ENCODE measurements at places on chromosomes 7 and 10.

DNA sequence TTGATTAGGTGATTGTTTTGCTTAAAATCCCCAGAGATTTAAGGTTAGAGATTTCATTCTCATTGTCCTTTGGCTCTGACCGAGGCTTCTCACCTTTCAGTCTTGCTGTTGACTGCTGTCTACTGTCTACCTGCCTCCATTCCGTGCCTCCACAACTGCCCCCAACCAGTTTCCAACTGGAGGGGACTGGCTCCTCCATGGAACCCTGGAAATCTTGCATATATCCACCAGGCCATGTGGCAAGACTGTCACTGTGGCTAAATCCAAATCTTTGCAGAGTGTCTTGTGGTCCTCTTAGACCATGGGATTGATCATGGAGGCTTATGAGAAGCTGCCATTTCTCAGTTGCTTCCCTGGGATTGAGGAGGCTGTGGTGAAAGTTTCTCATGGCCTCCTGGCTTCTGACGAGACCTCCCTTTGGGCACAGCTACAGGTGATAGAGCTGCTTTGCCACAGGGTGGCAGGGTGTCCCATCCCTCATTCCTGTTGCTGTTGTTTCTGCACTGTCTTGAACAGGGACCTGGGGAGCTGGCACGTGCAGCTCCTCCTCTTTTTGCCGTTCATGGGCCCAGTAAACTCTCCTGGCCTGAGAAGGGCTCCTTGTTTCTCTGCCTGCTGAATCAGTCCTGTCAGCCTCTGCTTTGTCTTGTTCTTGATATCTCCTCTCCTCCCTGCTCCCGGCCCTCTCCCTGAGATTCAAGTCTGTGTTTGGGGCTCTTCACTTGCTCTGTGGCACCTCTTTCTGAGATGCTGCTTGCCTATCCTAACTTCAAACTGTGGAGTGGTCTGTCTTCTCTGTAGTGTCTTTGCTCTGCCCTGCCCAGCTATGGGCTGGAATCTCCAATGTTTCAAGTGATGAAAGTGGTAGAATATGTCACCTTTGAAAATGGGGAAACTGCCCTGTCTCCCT is 63.6 kb upstream of the IGFBP3 start:
- no peak for DNase-seq

DNA sequence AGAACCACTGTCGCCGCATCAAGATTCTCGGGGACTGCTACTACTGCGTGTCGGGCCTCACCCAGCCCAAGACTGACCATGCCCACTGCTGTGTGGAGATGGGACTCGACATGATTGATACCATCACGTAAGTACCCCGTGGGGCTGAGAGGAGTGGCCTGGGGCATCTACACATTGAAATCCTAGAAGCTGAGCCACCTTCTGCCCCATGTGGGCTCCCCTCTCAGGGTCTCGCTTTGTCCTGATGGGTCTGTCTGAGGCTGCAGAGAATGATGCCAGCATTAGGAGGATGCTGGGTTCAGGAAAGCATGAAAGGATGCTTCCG is 74.5 kb downstream of the ADCY1 start:
- no peak for DNase-seq

GRCh38 chr7:20786421-20786778 is 286 bp downstream of the SP8 start:
- DNase-seq = no peak

DNA sequence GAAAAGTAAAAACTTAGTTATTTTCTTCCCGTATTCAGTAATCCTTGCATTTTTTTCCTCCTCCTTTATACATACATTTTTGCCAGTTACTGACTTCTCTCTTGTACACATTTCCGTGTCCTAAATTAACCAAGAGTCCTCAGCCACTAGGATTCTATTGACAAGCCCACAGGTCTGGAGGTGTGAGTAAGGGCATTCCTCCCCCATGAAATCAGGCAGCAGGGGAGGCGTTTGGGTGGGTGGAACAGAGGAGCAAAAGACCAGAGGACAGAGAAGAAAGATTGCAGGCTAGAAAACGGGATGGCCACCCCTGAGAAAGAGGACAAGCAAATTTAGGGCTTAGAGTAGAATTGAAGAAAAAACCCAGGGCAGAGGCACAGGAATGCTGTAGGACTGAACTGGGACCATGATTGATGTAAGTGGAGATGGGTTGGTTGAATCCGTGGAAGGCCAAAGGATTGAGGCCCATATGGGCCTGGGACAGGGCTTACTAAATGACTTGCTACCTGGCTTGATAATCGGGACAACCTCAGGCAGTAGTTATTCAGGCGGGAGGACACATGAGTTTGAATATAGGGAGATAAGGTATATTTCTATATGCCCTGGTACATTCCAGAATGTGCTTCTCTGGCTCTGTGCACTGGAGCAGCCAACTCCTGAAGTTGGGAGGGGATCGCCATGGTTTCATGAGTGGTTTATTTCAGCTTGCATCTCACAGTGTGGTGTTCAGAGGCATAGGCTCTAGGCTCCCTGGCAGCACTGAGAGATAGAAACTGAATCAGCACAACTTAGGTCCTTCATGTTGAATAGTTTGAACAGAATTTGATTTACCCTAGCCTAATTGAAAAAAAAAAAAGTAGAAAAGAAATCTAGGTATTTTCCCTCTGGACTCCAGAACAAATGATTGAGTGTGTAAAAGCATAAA is 28.0 kb downstream of the IKZF1 start:
- no peak for DNase-seq

DNA sequence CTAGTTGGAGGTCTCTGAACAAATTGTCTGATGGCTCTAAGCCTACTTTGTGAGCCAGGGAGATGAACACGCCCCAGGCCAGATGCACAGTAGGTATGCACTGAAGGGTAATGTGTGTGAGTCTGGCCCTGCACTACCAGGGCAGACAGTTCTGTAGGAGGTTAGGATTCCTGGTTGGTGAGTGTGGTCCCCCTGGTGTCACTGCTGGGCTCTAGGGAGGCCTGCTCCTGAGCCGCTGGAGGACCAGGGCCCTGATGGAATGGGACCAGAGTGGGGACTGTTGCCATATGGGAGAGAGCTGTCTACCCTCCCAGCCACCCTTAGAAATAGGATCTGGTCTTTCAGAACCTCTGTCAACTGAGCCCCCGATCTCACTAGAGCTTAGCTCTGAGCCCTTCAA is 42.0 kb downstream of the CDH23 start:
- no peak for DNase-seq

GRCh38 chr7:154871507-154871906 is 131.4 kb downstream of the PAXIP1 start:
- DNase-seq = no peak

DNA sequence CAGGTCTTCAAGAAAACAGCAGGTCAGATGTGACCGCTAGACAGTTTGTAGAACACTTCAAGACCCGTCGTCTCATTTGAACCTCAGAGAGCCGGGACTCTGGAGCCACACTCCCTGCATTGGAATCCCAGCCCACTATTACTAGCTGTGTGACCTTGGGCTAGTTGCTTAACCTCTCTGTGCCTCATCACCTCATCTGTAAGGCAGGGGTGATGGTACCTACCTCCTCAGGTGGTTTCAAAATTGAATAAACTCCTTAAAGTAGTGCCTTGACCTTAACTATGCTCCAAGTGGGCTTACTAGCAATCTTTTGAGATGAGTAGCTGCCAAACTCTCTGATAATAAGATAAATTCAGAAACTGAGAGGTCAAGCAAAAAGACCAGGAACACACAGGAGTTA is 43.8 kb downstream of the OGDH start:
- DNase-seq = no peak

GRCh38 chr7:112122798-112123197 is 83.4 kb downstream of the DOCK4 start:
- DNase-seq = no peak

- DNase-seq = no peak
Observed at GRCh38 chr10:71667387-71667752, 52.2 kb downstream of the C10orf105 start.

- no peak for DNase-seq
Observed at GRCh38 chr7:66355756-66356155, 150.6 kb downstream of the TPST1 start.

GRCh38 chr10:125548356-125548755 is 134.6 kb downstream of the TEX36 start:
- DNase-seq = no peak

DNA sequence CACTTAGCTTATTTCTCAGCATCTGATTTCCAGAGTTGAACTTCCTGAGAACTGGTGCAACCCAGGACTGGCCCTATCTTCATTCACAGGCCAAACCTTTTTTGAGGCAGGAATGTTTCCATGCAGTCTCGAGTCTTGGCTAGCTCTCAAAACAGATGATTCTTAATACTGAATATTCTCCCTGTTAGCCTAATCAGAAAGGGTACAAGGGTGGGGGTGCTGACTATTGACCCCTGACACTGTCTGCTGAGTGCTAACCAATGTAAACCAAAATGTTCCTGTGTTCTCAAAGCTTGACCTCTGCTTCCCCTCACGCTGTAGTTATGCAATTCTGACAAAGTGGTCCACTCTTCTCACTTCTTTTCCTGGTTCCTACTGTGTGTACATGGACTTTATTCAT is 25.3 kb downstream of the VWDE start:
- DNase-seq = no peak

GRCh38 chr10:89248-89647 is 40.2 kb upstream of the TUBB8 start:
- DNase-seq = no peak

DNA sequence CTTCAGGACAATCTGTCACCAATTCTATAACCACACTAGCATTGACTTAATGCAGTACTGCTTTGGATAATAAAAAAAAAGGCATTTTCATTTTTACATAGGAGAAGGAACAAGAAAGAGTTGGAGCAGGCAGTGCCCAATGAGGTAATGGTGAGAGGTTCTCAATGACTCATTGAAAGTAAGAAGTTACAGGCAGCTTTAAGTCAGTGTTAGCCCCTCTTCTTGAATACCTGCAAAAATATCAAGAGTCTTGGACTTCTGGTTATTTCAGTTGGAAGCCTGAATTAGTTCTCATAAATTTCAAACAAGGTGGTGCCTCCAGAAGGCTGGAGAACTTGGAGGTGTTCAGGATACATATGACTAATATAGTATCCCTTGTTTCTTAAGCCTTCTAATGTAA is 422.5 kb downstream of the HTR7 start:
- DNase-seq = no peak

DNA sequence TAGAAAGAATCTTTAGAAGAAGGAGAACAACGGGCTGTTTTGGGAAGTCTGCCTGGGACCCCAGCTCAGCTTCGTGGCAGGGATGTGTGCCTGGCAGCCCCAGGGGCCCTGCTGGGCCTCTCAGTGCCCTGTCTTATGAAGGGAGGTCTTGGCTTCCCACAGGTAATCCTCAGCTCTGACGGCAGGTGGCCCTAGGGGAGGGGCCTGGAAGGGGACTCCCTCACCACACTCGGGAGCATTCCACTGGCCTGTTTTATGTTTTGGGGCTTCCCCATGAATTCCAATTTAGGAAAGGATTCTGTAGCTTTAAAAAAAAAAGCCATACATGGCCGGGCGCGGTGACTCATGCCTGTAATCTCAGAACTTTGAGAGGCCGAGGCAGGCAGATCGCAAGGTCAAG is 3.0 kb upstream of the DMBT1 start:
- DNase-seq = no peak

- DNase-seq = no peak
Observed at GRCh38 chr7:29487424-29487823, 76.2 kb upstream of the PRR15 start.

DNA sequence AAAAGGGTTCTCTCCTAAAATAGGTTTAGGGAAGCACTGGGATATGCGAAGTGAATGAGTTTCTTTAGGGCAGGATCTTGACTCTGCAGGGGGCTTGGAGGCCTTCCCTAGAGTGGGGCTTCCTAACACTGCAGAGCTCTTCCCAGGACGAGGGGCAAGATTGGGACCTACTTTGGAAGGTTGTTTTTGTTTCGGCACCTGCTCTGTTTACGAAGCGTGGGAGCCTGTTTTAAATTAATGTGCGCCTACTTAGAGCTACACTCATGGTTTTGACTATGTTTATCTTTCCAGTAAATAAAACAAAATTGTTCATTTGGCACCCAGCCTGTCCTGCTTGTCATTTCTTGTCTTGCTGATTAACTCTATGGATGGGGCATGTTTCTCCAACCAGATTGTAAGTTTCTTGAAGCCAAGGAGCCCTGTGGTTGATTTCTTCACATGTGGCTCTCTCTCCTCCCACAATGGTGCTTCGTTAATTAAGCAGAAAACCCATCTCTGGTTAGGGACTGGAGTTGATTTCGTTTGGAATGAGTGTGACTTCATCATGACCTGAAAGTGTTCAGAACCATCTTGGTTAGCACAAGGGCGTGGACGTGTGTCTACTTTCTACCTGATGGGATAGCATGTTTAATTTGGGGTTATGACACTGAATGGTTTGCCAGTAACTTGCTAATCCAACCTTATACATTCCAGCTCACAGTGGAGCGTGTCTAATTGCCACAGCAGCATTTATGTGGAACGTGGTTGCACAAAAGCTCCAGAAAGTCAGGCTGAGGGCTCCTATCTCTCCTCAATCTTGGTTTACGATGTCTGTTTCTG is 98.1 kb downstream of the TCF7L2 start:
- no peak for DNase-seq

GRCh38 chr7:1091644-1092027 is 3.7 kb downstream of the GPER1 start:
- DNase-seq = no peak

- no peak for DNase-seq
Observed at GRCh38 chr7:154577141-154577873, 425.6 kb downstream of the PAXIP1 start.

DNA sequence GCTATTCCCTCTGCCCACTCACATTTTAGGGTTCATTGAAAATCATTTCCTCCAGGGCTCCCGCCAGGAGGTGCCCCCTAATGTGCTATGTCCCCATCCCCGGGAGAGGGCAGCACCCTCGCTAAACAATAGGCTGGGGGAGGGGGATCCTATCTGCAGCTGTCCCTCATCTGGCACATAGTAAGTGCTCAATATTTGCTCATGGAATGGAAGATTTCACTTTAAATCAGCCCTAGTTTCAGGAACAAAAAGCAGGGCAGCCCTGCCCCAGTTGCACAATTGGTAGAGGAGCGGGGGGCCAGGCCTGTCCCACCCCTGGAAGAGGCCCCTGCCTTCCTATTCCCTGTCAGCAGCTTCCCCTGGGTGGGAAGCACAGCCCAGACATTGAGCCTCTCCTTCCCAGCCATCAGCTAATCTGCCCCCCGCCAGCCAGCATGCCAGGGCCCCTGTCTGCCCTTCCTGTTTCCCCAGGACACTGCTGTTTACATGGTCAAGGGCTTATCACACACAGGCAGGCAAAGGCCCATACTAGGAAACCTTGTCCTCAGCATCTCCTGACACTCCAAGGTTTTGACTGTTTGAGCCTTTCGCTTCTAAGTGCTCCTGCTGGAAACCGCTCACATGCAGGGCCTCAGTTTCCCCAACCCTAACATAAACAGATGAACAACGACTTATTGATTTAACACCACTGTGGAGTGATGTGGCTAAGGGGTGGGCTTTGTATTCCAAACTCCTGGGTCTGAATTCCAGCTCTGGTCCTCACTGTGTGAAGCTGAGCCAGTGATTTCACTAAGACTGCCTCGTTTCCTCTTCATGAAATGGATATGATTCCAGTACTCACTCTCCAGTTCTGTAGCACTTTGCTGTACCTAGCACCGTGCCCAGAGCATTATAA is 130.7 kb upstream of the ZMIZ1 start:
- DNase-seq = no peak

- peak; percentile 10 for DNase-seq
Observed at GRCh38 chr7:76048668-76048988, 722 bp downstream of the MDH2 start.

Measured in NCI-H524 treated with DMSO at 0.1 percent for 48 hours (cell line).